ENCODE measurements at places on chromosomes 6 and 20.

DNA sequence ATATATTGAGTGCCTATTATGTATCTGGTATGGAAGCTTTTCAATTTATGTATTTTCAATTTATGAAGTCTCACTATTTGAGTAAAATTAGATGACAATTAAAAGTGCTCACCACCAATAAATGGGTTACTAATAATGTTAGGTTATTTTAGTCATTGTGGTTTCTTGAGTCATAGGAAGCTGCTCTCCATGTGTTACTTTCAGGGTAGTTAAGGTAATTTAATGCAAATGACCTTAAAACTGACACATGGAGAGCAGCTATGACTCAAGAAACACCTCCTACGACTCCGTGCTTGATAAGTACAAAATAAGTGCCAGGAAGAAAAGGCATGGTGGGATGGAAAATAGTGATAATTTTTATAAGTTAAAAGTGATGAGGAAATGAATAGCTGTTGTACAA, 16.5 kb upstream of the TINAG start:
- peak; percentile 25 for DNase-seq
- no peaks in the 10 kb centered on the region for H3K4me1 ChIP-seq
- H3K36me3 ChIP-seq = no peaks in the 10 kb centered on the region
- no peaks in the 10 kb centered on the region for H3K27me3 ChIP-seq
- H3K4me3 ChIP-seq = no peak overlapping the region
- H3K27ac ChIP-seq = no peak overlapping the region

GRCh38 chr6:33944686-33945411, 141.0 kb upstream of the MLN start:
- no peaks in the 10 kb centered on the region for H3K27me3 ChIP-seq
- no peak for DNase-seq
- no peaks in the 10 kb centered on the region for H3K36me3 ChIP-seq
- no peak overlapping the region for H3K27ac ChIP-seq
- H3K4me1 ChIP-seq = no peaks in the 10 kb centered on the region

- no peaks in the 10 kb centered on the region for H3K36me3 ChIP-seq
- no peaks in the 10 kb centered on the region for H3K4me1 ChIP-seq
- H3K27me3 ChIP-seq = no peaks in the 10 kb centered on the region
Measured at GRCh38 chr6:168968228-168968627, 285.4 kb downstream of the THBS2 start.

DNA sequence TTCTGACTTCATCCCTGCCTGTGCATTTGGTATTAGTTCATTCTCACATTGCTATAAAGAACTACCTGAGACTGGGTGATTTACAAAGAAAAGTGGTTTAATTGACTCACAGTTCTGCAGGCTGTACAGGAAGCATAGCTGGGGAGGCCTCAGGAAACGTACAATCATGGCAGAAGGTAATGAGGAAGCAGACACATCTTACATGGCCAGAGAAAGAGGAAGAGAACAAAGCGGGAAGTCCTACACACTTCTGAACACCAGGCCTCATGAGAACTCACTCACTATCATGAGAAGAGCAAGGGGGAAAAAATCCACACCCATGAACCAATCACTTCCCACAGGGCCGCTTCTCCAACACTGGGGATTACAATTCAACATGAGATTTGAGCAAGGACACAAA, 303.9 kb downstream of the CBLN4 start:
- H3K4me3 ChIP-seq = no peak overlapping the region
- H3K4me1 ChIP-seq = no peaks in the 10 kb centered on the region
- no peaks in the 10 kb centered on the region for H3K36me3 ChIP-seq
- no peaks in the 10 kb centered on the region for H3K27me3 ChIP-seq
- DNase-seq = no peak

DNA sequence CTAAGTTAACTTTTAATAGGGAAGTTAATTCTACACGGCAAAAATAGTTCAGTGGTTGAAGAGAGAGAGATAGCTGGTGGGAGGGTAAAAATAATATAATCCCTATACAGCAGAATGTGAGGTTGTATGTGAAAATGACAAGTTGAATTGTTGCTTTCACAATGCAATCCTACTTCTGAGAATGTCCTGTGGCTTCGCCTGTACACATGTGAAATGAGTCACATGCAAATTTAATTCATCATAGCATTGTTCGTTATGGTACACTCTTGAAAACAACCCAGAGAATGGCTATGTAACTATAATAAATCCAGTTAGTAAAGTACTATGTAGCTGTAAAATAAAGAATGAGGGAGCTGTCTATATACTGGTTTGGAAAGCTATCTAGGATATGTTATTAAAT, 46.0 kb upstream of the HINT3 start:
- H3K36me3 ChIP-seq = no peaks in the 10 kb centered on the region
- H3K27ac ChIP-seq = peak overlapping the region; percentile 58
- H3K27me3 ChIP-seq = no peaks in the 10 kb centered on the region
- H3K4me3 ChIP-seq = no peak overlapping the region
- peak; percentile 68 for DNase-seq

DNA sequence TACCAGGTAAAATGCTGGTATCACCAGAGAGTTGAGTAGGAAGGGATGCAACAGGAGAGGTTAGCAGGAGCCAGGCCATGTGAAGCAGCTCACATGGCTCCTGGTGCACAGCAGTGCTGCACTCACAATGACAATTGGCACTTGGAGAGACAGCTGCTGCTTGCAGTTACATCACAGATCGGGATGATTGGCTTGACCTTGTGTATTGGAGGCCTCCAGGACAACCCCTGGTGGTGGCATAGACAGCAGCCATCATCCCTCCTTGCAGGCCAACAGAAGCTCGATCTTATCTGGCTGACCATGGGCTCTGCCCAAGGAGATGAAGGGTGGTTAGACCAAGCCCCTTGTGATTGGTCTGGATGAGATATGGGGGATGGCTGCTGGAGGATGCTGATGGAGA, 73.0 kb downstream of the EYA2 start:
- no peak overlapping the region for H3K4me3 ChIP-seq
- no peak for DNase-seq
- no peaks in the 10 kb centered on the region for H3K27me3 ChIP-seq
- H3K4me1 ChIP-seq = no peaks in the 10 kb centered on the region

DNA sequence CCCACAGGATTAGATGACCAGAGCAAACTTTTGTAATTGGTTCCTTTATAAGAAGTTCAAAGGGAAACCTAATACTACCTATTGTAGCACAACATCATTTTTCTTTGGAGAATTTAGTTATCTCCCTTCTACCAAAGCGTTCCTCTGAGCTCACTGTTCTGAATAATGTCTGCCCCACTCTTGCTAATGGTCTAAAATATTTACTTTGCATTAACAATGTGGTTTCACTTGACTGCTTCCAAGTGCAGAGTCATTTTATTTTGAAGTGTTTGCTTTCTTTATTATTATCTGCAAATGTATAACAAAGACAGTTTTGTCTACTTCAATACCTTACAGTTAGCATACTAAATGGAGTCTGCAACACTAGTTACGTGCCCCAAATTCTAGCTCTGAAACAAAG, 15.0 kb downstream of the TRAPPC3L start:
- no peak overlapping the region for H3K27ac ChIP-seq
- no peak overlapping the region for H3K4me3 ChIP-seq
- H3K36me3 ChIP-seq = no peaks in the 10 kb centered on the region
- no peaks in the 10 kb centered on the region for H3K4me1 ChIP-seq
- no peak for DNase-seq

DNA sequence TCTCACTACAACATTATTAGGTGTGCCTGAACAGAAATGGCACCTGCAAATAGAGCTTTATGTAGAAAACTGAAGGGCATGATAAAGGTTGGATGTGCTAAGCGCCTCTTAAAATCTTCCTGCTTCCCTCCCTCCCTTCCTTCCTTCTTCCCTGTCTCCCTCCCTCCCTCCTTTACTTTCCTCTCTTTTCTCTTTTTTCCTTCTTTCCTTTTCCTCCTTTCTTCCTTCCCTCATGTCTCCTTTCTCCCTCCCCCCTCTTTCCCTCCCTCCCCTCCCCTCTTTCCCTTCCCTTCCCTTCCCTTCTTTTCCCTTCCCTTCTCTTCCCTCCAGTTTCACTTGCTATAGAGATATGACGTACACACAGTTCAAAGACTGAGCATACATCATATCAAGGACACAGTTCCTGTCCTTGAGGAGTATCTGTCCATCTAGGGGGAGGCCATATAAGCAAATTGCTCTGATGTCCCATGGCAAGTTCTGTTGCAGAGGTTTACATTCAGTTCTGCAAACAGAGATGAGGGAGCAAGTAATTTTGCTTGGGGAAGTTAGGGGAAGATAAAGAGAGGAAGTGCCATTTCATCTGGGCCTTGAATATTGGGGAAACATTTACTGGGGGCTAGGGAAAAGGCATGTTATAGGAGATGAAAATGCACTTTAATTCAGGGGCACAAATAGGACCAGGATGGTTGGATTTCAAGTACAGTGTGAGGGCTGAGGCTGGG, 79.0 kb upstream of the EEF1E1 start:
- no peak overlapping the region for H3K4me3 ChIP-seq
- H3K27me3 ChIP-seq = no peaks in the 10 kb centered on the region
- H3K27ac ChIP-seq = no peak overlapping the region
- H3K36me3 ChIP-seq = no peaks in the 10 kb centered on the region

- no peak for DNase-seq
- H3K4me1 ChIP-seq = no peaks in the 10 kb centered on the region
- no peaks in the 10 kb centered on the region for H3K27me3 ChIP-seq
Measured at GRCh38 chr6:69042297-69042696, 407.2 kb downstream of the ADGRB3 start.

GRCh38 chr6:112909781-112910180, 562.7 kb downstream of the RFPL4B start:
- no peak overlapping the region for H3K4me3 ChIP-seq
- H3K4me1 ChIP-seq = no peaks in the 10 kb centered on the region
- H3K27me3 ChIP-seq = no peaks in the 10 kb centered on the region
- no peak overlapping the region for H3K27ac ChIP-seq
- no peaks in the 10 kb centered on the region for H3K36me3 ChIP-seq

GRCh38 chr6:4970739-4971395, 33.0 kb downstream of the RPP40 start:
- H3K27me3 ChIP-seq = peaks cover 2% of the 10 kb centered on the region
- no peaks in the 10 kb centered on the region for H3K36me3 ChIP-seq

DNA sequence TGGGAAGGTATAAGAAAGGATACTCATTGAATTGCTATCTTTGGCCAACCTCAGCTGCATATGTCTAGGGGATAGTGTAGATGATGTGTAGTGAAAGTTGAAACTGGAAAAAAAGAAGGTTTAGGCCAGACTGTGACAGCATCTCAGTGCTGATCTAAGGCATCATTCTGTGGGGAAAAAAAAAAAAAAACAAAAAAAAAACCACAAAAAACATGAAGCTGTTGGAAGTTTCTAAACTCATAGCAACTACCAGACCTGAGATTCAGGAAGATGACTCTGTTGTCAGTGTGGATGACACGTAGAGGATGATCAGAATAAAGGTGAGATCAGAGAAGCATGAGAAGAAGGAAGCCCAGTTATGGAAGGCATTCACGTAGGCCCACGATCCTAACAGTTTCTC, 100.8 kb upstream of the CNKSR3 start:
- H3K27me3 ChIP-seq = no peaks in the 10 kb centered on the region
- H3K4me3 ChIP-seq = no peak overlapping the region
- peaks cover 10% of the 10 kb centered on the region for H3K4me1 ChIP-seq

- no peak overlapping the region for H3K4me3 ChIP-seq
- H3K4me1 ChIP-seq = no peaks in the 10 kb centered on the region
- H3K27me3 ChIP-seq = no peaks in the 10 kb centered on the region
- no peak for DNase-seq
Measured at GRCh38 chr6:141169419-141169818, 963.3 kb upstream of the GJE1 start.

DNA sequence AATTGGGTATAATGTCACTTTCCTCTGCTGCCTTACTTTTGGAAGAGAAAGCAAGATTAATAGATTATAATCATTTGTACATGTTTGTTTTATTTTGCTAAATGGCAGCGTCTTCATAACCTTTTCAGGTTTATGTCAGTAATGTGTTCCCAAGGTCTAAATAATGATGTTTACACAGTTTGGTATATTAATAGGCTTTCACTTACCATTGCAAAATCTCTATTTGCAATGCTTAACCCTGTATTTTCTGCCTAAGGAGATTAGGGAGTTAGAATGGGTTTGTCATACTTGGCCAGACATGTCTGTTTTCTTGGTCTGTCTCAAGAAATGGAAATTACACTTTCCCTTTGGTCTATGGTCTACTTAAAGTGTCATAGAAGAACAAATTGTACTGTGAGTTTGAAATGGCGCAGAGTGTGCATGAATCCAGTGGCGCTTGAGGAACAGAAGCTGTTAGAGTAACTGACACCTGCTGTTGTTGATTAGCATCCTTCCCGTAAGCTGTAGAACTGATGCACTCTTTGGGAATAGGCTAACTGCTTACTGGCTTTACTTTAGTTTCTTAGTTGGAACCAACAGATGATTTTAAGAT, 261.1 kb downstream of the SAMD5 start:
- H3K4me3 ChIP-seq = no peak overlapping the region
- H3K27me3 ChIP-seq = no peaks in the 10 kb centered on the region
- DNase-seq = no peak
- H3K36me3 ChIP-seq = no peaks in the 10 kb centered on the region
- H3K27ac ChIP-seq = no peak overlapping the region

DNA sequence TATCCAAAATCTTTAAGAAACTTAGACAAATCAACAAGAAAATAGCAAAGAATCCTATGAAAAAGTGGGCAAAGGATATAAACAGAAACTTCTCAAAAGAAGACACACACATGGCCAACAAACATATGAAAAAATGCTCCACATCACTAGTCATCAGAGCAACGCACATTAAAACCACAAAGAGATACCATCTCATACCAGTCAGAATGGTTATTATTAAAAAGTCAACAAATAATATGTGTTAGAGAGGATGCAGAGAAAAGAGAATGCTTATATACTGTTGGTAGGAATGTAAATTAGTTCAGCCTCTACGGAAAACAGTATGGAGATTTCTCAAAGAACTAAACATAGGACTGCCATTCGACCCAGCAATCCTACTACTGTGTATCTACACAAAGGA, 212.0 kb upstream of the DTNBP1 start:
- peaks cover 10% of the 10 kb centered on the region for H3K4me1 ChIP-seq
- H3K27me3 ChIP-seq = no peaks in the 10 kb centered on the region
- no peak for DNase-seq
- H3K36me3 ChIP-seq = no peaks in the 10 kb centered on the region

GRCh38 chr6:34018026-34018425, 127.9 kb downstream of the GRM4 start:
- H3K4me1 ChIP-seq = no peaks in the 10 kb centered on the region
- H3K36me3 ChIP-seq = no peaks in the 10 kb centered on the region
- no peak overlapping the region for H3K4me3 ChIP-seq
- H3K27me3 ChIP-seq = peaks cover 1% of the 10 kb centered on the region

- no peak for DNase-seq
- no peak overlapping the region for H3K27ac ChIP-seq
- no peaks in the 10 kb centered on the region for H3K4me1 ChIP-seq
- no peaks in the 10 kb centered on the region for H3K27me3 ChIP-seq
- no peaks in the 10 kb centered on the region for H3K36me3 ChIP-seq
Measured at GRCh38 chr6:23890543-23891227, 235.3 kb upstream of the NRSN1 start.

GRCh38 chr6:136137008-136137692, 113.0 kb downstream of the MTFR2 start:
- H3K27me3 ChIP-seq = no peaks in the 10 kb centered on the region
- H3K27ac ChIP-seq = no peak overlapping the region
- no peak for DNase-seq

GRCh38 chr6:46734867-46735719, at the start of gene PLA2G7:
Gene PLA2G7 (minus strand): TSS chr6:46735375. CDS start chr6:46722891, 12,484 bp downstream.
- no peak within 1 kb of the TSS for H3K27ac ChIP-seq
- no peaks in the 10 kb centered on the region for H3K4me1 ChIP-seq
- H3K36me3 ChIP-seq = no peaks in the 10 kb centered on the region
- no peak for DNase-seq
- peaks cover 3% of the 10 kb centered on the region for H3K27me3 ChIP-seq
- no peak within 1 kb of the TSS for H3K4me3 ChIP-seq
